ENCODE measurements at places on chromosomes 1 and 21.

DNA sequence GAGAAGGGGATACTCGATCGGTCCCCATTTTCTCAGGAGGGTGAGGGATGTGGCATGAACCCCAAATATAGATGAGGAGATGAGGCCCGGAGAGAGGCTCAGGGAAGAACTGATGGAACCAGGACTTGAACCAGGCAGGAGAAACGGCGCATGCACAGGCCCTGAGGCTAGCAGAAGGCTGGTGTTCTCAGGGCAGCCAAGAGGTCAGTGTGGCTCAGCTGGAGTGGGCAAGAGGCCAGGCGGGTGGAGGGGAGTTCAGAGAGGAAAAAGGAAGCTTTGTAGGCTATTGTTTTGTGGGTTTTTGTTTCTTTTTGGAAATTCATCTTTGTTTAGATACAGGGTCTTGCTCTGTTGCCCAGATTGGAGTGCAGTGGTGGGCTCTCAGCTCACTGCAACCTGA lies 122.0 kb downstream of the LACTBL1 start:
- DNase-seq = no peak

GRCh38 chr1:220882061-220882891 lies 3.0 kb downstream of the HLX start:
- DNase-seq = peak; percentile 72

DNA sequence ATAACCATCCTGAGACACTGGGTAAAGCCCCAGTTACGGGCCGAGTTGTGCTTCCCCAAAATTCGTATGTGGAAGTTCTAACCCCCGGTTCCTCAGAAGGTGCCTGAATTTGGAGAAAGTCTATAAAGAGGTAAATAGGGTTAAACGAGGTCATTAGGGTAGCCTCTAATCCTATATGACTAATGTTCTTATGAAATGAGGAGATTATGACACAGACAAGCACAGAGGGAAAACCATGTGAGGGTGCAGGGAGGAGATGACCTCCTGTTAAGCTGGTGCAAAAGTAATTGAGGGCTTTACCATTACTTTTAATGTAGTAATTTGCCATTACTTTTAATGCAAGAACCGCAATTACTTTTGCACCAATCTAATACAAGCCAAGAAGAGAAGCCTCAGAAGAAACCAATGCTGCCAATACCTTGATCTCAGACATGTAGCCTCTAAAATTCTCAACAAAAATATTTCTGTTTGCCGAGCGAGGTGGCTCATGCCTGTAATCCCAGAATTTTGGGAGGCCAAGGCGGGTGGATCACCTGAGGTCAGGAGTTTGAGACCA lies 260.8 kb downstream of the GPATCH2 start:
- DNase-seq = no peak

GRCh38 chr1:10789047-10789791 lies 7.2 kb downstream of the CASZ1 start:
- no peak for DNase-seq

DNA sequence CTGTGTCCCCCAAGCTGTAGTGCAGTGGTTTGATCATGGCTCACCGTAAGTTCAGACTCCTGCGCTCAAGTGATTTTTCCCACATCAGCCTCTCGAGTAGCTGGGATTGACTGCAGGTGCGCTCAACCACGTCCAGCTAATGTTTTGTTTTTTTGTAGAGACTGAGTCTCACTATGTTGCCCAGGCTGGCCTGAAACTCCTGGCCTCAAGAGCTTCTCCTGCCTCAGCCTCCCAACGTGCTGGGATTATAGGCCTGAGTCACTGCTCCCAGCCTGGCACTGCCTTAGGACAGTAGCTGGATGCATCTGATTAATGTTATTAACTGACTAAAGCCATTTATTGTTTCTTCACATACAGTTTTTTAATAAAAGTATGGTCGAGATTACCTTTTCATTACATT lies 40.2 kb downstream of the RNF11 start:
- DNase-seq = no peak

- DNase-seq = no peak
Observed at GRCh38 chr1:2342384-2343022, 48.9 kb downstream of the MORN1 start.

DNA sequence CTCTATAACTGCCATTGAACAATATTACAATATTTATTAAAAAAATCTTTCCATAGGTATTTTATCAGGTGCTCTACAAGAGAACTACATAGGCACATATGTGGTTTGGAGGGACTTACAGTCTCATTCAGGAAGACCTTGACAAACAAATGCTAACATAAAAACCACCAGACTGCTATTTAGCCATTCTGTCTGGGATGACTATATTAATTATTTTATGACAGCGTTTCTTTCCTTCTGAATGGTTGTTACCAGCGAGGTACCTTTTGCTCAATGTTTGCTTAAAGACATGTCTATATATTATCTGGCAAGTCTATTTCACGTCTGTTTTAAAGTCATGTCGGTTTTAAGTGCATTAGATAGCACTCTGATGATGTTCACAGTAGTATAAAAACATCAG lies 69.7 kb downstream of the RUNX1 start:
- DNase-seq = no peak

- no peak for DNase-seq
Observed at GRCh38 chr1:77552626-77553025, 129.8 kb downstream of the ZZZ3 start.

GRCh38 chr1:225851805-225852204 lies 30.4 kb downstream of the TMEM63A start:
- DNase-seq = no peak

GRCh38 chr21:42056468-42056867 lies 14.6 kb upstream of the UMODL1 start:
- no peak for DNase-seq

- no peak for DNase-seq
Observed at GRCh38 chr1:109252893-109253802, 3.8 kb downstream of the CELSR2 start.

DNA sequence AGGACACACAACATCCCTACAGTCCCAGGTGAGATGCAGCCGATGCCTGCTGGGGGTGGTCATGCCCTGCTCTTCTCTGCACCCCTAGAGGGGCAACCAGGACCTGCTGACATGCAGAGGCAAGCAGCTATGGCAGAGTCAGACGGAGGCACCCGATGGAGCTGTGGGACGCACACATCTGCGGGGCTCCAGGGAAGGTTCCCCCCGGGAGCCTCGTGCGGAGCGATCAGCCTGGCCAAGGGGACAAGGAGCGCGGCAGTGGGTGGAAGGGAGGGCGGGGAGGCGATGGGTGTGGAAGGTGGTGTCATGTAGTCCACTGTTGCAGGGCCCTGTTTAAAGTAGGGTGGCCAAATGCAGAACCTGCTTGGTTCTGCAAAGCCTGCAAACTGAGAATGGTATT lies 143.0 kb upstream of the AJAP1 start:
- no peak for DNase-seq

GRCh38 chr1:71583756-71584155 lies 502.9 kb upstream of the ZRANB2 start:
- no peak for DNase-seq

GRCh38 chr1:32890516-32891240 lies 4.4 kb downstream of the HPCA start:
- no peak for DNase-seq

DNA sequence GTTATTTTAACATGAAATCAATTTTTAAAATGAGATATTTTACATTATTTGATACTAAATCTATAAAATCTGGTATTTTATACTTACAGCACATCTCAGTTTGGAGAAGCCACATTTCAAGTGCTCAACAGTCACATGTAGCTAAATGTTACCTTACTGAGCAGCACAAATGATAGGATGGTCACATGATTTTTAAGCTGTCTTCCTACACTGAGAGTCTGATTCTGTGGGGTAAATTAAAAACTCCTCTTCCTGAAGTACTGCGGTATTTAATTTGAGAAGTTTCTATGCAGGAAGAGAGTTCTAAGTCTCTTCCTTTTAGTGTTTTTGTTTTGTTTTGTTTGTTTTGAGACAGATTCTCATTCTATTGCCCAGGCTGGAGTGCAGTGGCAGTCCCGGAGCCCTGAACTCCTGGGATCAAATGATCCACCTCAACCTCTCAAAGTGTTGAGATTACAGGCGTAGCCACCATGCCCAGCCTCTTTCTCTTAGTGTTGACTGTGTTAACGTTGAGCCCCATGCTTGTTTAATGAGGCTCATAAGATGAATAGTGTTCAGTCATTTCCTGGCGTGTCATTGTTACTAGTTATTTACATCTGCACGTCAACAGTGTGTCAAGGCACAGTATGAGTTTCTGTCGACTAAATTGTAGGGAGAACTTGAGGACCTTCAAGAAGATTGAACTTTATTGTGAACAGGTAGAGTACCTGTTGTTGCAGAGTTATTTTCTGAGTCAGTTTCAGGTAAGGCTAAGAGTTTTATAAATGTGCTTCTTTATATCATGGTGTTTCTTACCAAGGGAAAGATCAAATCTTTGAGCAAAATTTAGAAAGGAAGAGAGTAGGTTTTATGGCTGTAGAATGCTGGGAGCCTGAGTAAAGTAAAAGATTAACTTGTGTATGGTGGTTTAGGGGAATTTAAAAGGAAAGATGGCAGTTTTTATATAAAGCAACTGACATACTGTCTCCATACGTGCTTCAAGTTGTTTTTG lies 3.3 kb downstream of the CNST start:
- DNase-seq = no peak

- no peak for DNase-seq
Observed at GRCh38 chr1:56561227-56562019, 17.9 kb downstream of the PLPP3 start.

DNA sequence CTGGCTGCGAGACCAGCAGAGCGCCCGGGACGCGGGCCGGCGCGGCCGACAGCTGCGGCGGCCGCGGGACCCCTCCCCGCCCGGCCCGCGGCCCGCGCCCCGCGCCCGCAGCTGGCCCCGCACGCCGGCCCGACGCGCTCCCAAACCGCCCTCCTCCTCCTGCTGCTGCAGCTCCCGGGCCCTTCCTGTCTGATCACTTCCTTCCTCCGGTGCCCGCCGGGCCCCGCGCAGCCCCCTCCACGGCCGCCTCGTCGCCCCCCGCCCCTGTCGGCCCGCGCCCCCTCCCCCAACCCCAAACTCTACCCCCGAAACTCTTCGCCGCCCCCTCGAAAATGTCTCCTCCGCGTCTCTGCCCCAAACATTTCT lies 594 bp downstream of the LUZP1 start:
- no peak for DNase-seq

GRCh38 chr1:178867670-178868069 lies 3.2 kb downstream of the ANGPTL1 start:
- DNase-seq = no peak

DNA sequence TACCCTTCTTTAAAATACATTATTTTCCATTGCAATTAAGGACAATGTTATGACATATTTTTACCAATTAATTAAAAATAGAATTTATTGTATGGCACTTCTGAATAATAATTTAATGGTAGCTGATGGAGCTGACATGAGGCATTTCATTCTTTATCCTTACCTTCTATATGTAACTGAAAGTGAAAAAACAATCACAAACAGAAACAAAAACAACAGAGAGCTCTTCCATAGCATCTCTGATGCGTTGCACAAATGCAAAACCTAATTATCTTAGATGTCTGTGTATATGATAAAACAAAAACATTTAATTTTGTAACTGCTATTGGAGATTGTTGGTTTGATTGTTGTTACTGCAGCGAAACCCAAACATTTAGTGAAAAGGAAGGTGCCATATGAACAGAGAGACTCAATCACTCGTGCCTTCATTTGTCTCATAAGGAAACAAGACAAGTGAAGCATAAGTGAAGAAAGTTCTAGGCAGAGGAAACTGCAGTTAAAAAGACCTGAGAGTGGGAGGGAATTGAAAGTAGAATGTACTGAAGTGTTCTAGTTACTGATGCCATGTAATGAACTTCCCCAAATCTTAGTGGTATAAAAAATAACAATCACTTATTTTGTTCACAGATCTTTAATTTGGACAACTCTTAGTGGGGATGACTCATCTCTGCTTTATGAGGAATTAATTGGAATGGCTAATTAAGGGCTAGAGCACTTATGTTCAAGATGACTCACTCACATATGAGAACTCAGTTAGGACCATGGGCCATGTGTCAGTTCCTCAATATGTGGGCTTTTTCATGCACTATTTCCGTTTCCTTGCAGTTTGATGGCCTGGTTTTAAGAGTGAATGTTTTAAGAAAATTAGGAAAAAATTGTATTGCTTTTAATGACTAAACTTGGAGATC lies 245.0 kb upstream of the OLFM3 start:
- DNase-seq = no peak

DNA sequence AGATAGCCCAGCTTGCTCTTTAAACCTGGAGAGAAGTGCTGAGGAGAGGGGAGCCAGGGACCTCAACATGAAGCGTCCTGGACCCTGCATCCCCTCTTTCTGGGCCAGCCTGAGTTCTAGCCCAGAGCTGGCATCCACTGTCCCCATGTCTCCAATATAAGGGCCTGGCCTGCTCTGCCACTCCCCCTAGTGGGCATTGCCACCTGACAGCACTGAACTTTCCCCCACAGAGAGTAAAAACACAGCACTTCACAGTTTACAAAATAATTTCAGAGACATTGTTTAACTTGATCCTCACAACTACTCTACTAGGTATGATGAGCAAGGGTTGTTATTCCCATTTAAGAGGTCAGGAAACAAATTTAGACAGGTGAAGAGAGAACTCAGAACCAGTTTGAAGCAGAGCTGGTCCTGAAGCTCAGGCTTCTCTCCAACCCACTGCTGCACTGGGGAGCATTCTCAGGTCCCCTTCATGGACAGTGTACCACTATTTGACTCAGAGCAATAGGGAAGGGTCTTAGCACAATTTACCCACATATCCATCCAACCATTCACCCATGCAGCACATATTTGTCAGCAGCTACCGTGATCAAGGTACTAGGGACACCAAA lies 151.2 kb downstream of the DMRTA2 start:
- no peak for DNase-seq

- DNase-seq = no peak
Observed at GRCh38 chr1:204102739-204103430, 30.0 kb downstream of the SOX13 start.

GRCh38 chr1:109832945-109833344 lies 69.2 kb upstream of the EPS8L3 start:
- DNase-seq = no peak

DNA sequence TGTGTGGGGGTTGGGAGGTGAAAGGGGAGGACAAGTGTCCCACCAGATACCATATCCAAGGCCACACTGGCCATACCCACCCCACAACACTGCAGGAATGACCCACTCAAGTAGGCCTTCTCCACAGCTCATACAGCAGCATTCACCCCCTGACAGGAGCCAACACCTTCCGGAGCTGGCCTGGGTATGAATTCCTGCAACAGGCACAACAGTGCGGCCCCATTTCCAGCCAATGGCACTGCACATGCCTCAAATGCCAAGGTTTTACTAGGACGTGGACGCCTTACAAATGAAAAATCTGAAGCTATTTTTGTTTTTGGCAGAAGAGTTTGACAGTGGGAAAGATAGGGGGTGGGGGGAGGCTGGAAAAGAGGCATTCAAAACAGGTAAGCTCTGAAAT lies 2.0 kb downstream of the KCND3 start:
- DNase-seq = no peak
